ENCODE measurements at places on chromosomes 1 and 21.

DNA sequence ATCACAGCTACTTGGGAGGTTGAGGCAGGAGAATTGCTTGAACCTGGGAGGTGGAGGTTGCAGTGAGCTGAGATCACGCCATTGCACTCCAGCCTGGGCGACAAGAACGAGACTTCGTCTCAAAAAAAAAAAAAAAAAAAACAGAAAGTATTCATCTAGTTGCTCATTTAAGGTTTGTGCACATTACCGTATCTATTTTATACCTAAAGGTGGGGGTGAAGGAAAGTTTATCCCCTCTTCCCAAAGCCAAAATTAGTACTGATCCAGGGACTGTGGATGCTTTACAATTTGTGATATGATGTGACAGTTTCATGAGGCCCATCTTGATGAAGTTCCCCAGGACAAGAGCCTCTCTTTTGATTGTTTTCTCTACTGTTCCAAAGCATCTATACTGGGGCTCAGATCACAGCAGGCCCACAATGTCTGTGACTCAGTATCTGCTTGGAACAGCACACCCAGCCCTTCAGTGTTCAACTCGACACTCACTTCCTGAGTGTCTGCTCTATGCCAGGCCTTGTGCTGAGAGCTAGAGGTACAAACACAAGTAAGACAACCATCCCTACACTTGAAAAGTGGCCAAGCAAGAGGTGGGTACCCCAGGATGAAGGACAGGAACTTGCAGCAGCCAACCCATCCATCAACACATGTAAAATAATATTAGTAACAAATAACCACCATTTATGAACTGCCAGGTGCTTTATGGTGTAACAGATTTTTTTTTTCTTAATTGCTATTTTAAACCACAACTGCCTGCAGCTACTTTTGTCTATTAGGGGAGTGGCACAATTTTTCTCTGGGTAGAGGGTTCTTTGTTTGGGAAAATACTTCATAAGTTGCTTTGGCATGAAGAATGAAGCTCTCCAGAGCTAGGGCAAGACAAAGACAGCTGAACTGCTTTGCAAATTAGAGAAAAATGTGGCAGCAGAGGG is 29.0 kb upstream of the KHDRBS1 start:
- H3K27me3 ChIP-seq = no peaks in the 10 kb centered on the region
- peak overlapping the region; percentile 21 for H3K27ac ChIP-seq
- H3K4me1 ChIP-seq = no peaks in the 10 kb centered on the region

- no peak overlapping the region for H3K4me3 ChIP-seq
- no peaks in the 10 kb centered on the region for H3K4me1 ChIP-seq
- no peaks in the 10 kb centered on the region for H3K36me3 ChIP-seq
- peaks cover 8% of the 10 kb centered on the region for H3K27me3 ChIP-seq
- H3K27ac ChIP-seq = no peak overlapping the region
- no peak for DNase-seq
Observed at GRCh38 chr1:208531003-208531750, 287.0 kb upstream of the PLXNA2 start.

DNA sequence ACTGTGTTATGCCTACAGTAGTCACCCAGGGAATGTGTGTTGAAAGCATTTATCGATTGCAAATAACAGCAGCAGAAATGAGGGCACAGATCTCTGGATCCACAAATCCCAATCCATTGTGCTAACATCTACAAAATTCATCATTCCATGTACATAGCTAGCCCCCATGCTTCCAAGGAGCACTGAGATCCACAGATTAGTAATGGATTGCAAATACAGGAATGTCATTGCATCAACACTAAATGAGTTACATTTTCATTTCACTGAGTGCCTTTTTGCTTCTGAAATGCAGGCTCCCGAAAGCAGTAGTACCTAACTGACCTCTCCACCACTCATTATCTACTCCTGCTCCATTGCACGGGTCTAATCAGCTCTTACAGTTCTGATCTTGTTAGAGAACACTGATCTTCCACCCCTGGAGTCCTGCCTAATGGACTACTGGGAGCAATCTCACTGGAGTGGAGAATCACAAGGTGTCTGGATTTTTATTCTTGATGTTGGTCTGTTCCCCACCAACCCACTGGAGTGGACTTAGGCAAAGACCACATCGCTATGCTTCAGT is 30.5 kb downstream of the ASTN1 start:
- H3K36me3 ChIP-seq = no peaks in the 10 kb centered on the region
- no peaks in the 10 kb centered on the region for H3K4me1 ChIP-seq
- no peak for DNase-seq
- H3K4me3 ChIP-seq = no peak overlapping the region
- H3K27ac ChIP-seq = no peak overlapping the region
- no peaks in the 10 kb centered on the region for H3K27me3 ChIP-seq

- no peak for DNase-seq
- H3K36me3 ChIP-seq = no peaks in the 10 kb centered on the region
- no peak overlapping the region for H3K27ac ChIP-seq
- no peak overlapping the region for H3K4me3 ChIP-seq
- peaks cover 41% of the 10 kb centered on the region for H3K27me3 ChIP-seq
Observed at GRCh38 chr1:34617321-34618118, 137.3 kb upstream of the GJB5 start.

DNA sequence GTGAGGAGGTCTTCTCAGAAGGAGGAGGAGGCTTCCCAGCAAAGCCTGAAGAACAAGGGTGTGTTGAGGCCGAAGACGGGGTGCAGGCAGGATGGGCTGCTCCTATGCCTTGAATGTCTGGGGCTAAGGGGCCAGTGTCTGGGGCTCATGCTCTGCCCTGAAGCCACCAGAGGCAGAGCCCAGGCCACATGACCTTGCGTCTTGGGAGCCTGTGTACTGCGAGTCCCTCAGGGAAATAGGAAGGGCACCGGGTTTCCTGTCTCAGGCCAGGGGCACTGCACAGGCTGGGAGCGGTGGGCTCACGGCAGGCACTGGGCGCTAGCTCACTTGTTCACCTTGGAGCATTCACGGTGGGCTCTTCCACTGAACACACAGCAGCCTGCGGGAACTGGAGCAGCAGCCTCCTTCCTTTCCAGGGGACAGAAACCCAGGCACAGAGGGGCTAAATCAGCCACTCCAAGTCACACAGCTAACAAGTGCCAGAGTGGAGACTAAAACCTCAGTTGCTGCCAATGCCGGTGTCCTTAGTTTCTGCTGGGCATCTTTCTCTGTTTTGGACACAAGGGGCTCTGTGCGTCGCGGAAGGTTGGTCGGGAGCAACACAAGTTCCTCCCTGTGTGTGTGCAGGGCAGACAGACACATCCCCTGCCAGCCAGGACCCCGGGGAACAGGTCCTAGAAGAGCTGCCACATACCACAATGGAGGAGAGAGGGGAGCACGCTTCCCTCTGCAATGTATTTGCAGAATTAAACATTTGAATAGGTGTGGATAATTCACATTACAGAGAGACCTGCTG is 104.8 kb upstream of the C1orf174 start:
- no peaks in the 10 kb centered on the region for H3K36me3 ChIP-seq
- no peak overlapping the region for H3K27ac ChIP-seq
- no peaks in the 10 kb centered on the region for H3K4me1 ChIP-seq
- peaks cover 30% of the 10 kb centered on the region for H3K27me3 ChIP-seq

GRCh38 chr1:96837057-96837780 is 115.6 kb downstream of the PTBP2 start:
- H3K27me3 ChIP-seq = no peaks in the 10 kb centered on the region
- no peaks in the 10 kb centered on the region for H3K4me1 ChIP-seq
- no peaks in the 10 kb centered on the region for H3K36me3 ChIP-seq

All from tibial artery (tissue), 4 donors.